ENCODE measurements at places on chromosomes 1 and 21. TPM values are rescaled to one million over a fixed set of nuclear protein-coding genes. Genes with fewer than 3 reads are reported as not detected.

Gene DSCAM
- 0.03 TPM for total RNA-seq

Gene PTCH2
- 0.09 TPM for total RNA-seq

Gene TESK2
- total RNA-seq = 10.5 TPM

Gene FAM177B
- total RNA-seq = not detected

Gene DYNLT4
- not detected for total RNA-seq

Gene COL6A1
- total RNA-seq = 12.6 TPM
